ENCODE measurements at places on chromosomes 16 and 17.

DNA sequence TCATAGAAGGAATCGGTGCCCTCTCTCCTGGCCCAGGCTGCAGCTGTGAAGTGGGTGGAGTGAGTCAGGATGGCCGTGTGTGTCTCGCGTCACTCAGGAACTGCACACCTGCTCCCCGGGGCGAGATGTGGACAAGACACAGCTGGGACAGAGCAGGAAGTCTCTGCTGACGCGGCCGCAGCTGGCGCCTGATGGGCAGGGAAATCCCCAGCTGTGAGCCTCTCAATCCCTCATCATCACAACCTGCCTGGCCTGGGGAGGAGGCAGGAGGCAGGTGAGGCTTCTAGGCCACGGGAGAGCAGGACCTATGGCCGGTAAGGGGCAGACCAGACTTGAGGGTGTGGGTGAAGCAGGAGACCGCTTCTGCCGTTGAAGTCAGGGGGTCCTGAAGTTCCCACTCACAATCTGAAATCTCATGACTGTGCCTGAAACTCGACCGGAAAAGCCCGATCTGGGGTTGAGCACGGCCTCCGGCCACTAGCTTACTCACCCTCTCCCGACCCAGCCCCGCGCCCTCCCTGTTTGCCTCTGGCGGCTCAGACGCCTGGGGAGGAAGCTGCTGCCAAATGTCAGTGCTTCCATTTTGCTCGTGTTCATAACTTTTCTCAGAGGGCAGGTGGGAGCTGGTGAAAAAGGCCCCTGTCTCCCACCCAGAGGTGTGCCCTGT is 1.1 kb upstream of the TRPV3 start:
- no peak for DNase-seq

GRCh38 chr17:66689221-66689620 is 145.7 kb upstream of the CACNG5 start:
- no peak for DNase-seq

DNA sequence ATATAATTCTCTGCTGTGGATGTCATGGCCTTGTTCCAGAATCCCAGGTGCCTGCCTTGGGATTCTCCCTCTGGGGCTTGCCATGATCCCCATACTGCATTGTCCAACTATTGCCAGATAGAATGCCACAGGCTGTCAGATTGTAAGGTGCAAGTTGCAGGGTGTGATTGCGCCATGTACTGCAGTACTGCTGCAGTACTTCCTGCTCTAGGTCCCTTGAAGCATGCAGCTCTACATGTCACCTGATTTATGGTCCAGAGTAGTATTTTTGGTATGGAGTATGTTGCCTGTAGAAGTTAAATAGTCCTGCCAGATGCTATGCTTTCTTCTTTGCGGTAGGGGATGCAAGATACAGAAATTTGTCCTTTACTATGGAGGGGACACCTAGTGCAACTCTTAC is 7.0 kb upstream of the SLFN5 start:
- no peak for DNase-seq

DNA sequence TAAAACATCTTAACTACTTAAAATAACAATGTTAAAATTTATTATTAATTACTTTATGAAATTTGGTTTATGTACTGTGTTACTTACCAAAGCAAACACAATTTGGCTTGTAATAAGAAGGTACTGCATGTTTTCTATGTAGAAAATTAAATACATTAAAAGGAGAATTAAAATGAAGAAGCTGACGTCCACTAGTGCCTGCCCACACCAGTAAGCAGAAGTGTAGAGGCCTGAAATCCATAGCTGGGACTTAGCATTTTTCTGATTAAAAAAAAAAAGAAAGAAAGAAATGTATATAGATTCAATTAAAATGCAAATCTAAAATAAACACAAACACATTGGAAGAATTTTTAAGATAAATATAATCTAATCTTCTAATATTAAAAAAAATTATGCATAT is 35.8 kb upstream of the ABCA9 start:
- no peak for DNase-seq

DNA sequence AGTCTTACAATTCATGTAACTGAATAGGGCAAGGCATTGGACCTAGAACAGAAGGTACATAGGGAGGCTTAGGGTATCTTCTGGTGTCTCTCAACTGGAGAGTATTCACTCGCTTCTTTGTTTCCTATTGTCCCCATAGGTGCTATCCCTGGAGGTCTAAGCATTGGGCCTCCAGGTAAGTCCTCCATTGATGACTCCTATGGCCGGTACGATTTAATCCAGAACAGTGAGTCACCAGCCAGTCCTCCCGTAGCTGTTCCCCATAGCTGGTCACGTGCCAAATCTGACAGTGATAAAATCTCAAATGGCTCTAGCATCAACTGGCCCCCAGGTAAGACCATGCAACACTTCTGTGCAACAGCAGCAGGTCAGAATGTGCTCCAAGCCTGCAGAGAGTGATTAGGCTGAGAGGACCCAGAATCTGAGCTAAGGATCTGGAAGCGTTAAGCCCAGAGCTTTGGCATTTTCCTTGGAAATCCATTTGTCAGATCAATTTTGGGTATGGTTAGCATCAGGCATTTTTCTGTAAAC is 35.7 kb downstream of the TMC6 start:
- no peak for DNase-seq

GRCh38 chr17:1552932-1553331 is 9.7 kb downstream of the PITPNA start:
- no peak for DNase-seq

- DNase-seq, result no peak
These were observed 147.1 kb upstream of the CHMP6 start for GRCh38 chr17:80844418-80844990.
